CD14-positive monocyte (primary cell): ENCODE measurements at places on chromosomes 7 and 10.

GRCh38 chr10:129105266-129105665 is 361.8 kb upstream of the MGMT start:
- no peak for DNase-seq

GRCh38 chr7:39951226-39952194 is 1.5 kb downstream of the CDK13 start:
- peak; percentile 56 for DNase-seq

DNA sequence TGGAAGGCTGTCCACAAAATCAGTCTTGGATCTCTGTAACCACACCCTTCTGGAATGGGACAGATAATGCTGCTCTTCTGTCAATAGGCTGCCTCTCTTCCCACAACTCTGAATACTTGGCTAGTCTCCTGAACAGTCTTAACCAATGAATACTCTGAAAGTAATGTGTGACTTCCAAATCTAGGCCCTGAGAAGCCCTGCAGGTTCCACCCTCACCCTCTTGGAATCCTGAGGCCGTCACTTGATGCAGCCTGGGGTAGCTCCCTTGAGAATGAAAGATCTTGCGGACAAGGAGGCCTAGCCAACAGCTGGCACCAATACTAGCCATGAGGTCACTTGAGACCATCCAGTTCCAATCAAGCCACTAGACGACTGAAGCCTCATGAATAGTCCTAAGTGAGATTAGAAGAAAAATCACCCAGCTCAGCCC is 109.2 kb downstream of the ARHGAP12 start:
- no peak for DNase-seq

DNA sequence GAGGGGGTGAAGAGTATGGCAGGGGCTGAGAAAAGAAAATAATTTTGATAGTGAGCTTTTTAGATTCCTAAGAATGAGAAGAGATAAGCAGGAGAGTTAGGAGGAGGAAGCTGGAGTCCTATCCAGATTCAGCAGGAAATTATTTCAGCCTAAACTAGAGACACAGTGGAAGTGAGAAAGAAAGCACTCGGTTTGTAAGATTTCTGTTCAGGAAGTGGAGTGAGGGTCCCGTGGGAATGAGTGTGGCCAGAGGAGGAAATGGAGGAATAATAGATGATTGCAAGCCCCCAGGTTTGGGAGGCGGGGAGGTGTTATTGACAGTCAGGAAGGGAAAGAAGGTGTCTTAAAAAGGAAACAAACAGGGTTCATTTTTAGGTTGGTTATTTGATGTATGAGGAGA is 84.8 kb upstream of the NRP1 start:
- DNase-seq: no peak

DNA sequence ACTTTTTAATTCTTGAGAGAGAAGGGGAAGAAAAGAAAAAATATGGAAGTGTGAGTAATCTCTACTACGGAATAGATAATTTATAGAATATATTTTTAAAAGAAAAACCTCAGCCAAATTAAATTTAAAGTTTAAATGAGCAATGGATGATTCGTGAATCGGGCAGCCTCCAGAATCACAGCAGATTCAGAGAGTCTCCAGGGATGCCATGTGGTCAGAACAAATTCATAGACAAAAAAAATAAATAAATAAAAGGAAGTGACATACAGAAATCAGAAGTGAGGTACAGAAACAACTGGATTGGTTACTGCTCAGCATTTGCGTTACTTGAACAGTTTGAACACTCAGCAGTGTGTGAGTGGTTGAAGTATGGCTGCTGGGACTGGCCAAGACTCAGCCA is 53.0 kb downstream of the PHYHIPL start:
- no peak for DNase-seq

DNA sequence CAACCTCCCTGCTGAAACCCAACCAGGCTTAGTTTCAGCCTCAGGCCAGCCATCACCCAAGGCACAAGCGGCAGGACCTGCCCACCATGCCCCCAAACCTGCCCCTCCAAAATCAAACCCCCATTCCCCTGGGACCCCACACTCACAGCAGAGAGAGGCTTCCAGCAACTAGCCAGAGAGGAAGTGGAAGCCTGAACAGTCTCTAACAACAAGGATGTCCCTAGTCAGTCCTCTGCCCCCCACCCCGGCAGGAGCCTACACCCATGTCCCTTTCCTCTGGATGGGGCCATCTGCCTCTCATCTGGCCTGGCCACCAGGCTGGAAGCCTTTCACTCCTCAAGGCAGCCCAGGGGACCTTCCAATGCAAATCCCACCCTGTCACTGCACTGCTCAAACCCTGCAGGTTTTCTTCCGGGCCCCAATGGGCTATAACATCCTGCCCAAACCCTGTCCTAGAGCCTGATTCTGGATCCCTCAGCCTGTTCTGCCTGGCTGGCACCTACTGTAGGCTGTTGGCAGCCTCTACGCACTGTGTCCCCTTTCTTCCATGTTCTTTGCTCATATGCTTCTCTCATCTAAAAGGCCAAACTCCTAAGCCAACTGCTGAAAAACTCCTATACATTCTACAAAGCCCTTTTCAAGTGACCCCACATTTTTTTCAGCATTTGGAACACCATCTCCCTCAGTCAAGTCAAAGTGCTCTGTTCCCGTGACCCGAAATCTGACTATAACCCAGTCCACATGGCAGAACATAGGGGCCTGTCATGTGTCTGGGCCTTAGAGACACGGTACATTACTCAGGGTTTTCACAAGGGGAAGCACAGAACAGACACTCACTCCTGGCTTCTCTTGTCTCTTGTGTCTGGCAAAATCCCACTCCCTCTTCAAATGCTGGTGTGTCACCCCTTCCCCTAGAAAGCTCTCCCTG is 253.3 kb downstream of the TNS3 start:
- DNase-seq: no peak

DNA sequence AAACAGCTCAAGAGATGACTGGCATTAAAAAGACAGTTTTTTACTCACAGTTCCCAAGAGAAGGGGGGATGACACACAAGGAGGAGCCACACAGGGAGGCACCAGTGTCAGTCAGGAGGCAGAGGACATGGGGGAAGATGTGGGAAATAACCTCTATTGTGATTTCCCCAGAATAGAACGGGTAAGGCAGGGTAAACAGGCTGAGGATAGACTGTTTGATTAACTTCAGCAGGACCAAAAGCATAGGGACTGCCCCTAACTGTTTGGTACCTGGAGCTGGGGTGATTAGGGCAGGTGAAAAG is 60.7 kb downstream of the RAPGEF5 start:
- no peak for DNase-seq

DNA sequence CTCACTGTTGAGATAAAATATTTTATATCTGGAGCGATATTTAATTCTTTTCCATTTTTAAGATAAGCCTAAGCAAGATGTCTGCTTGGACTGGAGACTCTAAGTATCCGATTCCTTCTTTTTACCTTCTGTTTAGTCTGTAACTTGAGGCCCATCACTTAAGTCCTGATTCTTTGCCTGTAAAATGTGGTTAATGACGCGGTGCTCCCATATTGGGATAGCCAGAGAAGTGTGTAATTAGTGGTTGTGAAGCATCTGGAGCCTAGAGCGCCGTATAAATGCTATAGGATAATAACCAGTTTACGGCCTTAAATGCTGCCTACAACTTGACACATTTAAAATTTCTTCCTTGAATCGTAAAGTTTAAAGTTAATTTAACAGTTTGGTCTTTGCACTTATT is 132.9 kb downstream of the CHN2 start:
- no peak for DNase-seq

- peak; percentile 36 for DNase-seq
These were observed 307.3 kb downstream of the CAMK1D start for GRCh38 chr10:12656518-12657142.

DNA sequence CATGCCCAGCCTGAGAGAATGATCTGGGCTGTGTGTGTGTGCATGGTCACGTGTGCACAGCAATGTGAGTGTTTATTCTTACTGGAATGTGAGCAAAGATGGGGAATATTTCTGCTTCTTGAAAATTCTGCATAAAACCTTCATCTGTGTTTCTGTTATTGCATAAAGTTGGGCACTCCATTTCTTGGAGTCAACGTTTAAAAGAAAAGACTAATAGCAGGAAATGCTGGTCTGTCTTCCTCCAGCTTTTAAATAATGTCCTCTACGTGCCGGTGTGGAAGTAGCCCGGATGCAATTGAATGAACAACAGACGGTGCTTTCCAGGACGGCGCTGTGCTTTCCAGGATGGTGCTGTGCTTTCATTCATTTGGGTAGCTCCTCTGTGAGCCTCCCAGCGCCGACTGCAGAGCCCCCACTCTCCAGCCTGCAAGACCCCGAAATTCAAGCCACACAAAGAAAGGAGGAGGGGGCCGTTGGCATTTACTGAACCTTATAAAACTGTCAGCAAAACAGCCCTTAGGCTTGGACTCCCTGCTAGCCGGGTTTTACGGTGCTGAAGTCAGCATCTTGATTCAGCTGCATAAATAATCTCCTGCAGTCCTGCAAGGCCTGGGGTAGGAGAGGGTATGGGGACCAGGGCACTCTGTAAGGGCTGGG is 158.2 kb upstream of the PRKCQ start:
- DNase-seq: no peak

DNA sequence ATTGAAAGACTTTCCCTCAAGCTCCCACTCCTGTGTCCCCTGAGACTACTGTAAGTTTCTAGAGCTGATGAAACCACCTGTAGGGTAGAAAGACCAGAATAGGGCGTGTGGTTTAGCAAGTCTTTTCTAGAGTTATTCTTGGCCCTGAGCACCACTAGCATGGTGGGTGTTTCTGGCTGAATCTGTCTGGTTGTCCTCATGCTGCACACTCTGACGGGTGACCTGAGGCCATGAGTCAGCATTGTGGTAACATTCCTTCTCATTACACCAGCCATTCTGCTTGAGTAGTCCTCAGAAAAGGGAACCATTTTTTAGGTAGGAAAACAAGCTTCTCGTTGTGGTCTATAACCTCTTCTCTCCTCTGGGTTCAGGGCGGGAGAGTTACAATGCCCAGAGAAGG is 250.3 kb downstream of the SNX13 start:
- peak; percentile 75 for DNase-seq

DNA sequence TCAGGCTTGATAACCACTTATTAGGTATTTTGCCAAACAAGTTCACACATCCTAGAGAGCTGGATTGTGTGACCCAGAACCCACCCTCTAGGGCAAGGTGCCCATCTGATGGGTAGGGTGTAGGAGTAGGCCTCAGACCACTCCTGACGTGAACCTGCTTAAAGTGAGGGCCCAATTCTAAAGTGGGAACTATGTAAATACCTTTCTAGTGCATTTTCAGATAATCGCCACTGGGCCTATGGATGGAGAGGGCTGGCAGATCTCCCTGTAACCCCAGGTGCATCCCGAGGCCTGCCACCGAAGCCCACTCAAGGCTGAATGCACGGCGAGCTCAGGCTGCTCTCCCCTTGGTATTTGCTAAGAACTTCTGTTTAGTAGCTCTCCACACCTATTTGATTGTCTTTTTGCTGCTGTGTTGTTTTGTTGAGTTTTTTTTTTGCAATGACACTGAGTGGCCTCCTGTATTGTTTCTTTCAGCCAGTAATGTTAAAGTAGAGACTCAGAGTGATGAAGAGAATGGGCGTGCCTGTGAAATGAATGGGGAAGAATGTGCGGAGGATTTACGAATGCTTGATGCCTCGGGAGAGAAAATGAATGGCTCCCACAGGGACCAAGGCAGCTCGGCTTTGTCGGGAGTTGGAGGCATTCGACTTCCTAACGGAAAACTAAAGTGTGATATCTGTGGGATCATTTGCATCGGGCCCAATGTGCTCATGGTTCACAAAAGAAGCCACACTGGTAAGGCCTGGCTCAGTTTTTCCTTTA is 71.7 kb downstream of the IKZF1 start:
- DNase-seq: no peak

GRCh38 chr7:73340514-73340913 is 12.6 kb downstream of the FKBP6 start:
- no peak for DNase-seq

GRCh38 chr7:26993816-26994810 is 101.7 kb downstream of the HOXA1 start:
- no peak for DNase-seq

- peak; percentile 100 for DNase-seq
These were observed 121.0 kb downstream of the HIP1 start for GRCh38 chr7:75617634-75618234.

DNA sequence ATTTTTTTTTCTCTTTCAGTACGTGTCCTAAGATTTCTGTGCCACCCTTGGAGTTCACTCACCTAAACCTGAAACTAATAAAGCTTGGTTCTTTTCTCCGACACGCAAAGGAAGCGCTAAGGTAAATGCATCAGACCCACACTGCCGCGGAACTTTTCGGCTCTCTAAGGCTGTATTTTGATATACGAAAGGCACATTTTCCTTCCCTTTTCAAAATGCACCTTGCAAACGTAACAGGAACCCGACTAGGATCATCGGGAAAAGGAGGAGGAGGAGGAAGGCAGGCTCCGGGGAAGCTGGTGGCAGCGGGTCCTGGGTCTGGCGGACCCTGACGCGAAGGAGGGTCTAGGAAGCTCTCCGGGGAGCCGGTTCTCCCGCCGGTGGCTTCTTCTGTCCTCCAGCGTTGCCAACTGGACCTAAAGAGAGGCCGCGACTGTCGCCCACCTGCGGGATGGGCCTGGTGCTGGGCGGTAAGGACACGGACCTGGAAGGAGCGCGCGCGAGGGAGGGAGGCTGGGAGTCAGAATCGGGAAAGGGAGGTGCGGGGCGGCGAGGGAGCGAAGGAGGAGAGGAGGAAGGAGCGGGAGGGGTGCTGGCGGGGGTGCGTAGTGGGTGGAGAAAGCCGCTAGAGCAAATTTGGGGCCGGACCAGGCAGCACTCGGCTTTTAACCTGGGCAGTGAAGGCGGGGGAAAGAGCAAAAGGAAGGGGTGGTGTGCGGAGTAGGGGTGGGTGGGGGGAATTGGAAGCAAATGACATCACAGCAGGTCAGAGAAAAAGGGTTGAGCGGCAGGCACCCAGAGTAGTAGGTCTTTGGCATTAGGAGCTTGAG is at the start of gene CFTR:
Gene CFTR, plus strand, starts transcription at position 801 of the 830 bp plus-strand sequence. CDS start 70 bp downstream, outside the sequence.
- DNase-seq: no peak

- no peak for DNase-seq
These were observed 19.1 kb downstream of the MAD1L1 start for GRCh38 chr7:2213551-2214215.

DNA sequence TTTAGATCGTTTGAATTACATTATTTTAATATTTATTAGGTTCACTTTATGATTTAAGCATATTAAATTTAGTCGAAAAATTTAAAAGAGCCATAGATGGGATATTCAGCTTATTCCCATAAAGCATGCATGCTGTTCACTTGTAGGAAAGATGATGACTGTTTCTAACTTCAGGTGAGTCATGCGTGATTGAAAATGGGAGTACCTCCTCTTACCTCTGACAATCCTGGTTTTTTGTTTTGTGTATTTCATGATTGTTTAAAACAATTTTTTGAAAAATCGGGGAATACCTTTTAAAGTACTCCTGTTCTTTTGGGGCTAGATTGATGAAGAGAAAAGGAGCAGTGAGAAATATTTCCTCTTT is 1.4 kb downstream of the TNKS2 start:
- DNase-seq: no peak

- DNase-seq: no peak
These were observed 17.7 kb upstream of the PPIF start for GRCh38 chr10:79329529-79329928.

- no peak for DNase-seq
These were observed 247.7 kb downstream of the PRKG1 start for GRCh38 chr10:51321980-51322379.
